Tibial artery (tissue), 4 donors: ENCODE measurements at places on chromosomes 16 and 17.

GRCh38 chr16:80233097-80233835 is 307.5 kb upstream of the DYNLRB2 start:
- DNase-seq: no peak

GRCh38 chr16:23861874-23862273 is 26.1 kb downstream of the PRKCB start:
- DNase-seq: no peak

GRCh38 chr16:35377142-35377541 is 1917.7 kb downstream of the TP53TG3F start:
- no peak for DNase-seq

DNA sequence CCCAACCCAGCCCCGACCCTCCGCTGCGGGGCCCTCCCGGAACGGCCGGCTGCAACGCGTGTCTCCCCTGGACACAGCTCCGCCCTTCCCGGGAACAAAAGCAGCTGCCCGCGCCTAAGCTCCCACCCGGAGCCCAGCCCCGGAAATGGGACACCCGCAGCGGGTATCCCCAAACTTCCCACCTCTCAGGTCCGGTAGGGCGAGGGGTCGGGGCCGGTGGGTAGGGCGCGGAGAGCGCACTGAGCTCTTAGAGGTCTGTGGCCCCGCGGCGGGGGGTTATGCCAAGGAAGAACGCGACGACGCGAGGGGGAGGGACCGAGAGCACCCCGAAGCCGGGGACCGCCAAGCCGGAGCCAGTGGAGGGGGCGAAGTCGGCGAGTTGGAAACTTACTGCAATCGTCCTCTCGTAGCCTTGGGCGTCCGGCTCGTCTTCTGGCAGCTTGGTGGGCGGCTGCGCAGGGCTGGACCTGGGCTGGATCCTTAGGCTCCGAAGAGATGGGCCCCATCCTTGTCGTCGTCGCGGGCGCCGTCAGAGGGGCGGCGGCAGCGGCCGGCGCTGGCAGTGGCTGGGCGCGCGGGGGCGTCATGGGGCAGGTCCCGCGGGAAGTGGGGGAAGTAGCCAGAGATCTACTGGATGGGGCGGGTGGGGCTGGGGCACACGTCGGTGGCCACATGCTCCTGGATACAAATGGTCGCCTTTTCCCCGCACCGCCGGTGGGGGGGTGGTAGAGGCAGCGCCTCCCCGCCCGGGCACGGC is 6.9 kb downstream of the USP6 start:
- DNase-seq: peak; percentile 67

GRCh38 chr17:50255766-50256635 is 18.3 kb upstream of the TMEM92 start:
- DNase-seq: no peak

DNA sequence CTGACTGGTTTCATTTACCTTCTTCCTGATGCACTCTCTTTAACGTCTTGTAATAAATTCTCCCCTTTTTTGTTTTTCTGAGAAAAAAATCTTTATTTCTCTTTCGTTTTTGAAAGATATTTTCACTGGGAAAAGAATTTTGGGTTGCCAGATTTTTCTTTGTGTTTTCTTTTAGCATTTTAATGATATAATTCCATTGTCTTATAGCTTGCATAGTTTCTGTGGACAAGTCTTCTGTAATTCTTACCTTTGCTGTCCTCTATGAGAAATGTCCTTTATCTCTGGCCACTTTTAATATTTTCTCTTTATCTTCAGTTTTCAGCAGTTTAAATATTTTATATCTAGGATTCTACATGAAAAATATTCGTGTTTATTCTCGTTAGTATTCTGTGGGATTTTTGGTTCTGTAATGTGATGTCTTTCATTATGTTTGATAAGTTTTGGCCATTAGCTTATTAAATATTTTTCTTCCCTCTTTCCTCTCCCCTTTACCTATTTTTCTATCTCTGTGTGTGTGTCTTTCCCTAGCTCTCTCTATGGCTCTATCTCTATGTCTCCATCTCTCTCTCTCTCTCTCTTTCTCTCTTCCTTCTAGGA is 236.5 kb downstream of the C16orf95 start:
- no peak for DNase-seq
